ENCODE measurements at places on chromosomes 1 and 21.

- DNase-seq, result no peak
Measured at GRCh38 chr1:200530623-200531261, 89.8 kb downstream of the KIF14 start.

DNA sequence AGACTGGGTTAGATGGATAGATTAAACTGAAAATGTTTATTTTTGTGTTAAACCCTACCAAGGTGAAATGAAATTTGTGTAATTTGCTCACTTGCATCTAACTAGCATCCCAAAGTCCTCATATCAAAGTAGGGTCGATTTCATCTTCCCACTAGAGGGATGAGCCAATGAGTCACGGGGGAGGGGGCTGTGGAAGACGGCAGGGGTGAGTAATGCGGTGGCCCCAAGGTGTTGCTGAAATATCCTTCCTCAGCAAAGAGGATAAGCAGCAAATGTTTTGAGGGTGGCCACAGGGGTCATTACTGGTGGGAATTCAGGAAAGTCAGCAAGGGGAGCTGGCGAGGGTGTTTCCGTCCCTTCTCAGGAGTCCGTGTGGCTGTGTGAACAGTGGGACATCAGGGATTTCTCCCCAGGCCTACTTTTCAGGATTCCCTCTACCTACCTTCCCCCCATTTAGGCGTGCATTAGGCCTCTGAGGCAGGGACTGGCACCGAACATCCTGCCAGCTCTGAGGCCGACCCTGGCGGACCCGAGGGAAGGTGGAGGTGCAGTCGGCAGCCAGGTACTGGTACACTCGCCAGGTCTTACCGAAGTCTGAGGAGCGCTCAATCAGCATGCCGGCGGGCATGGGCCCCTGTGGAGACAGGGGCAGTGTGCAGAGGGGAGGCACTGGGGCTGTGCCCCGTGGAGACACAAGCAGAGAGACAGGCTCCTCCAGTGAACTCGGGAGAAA, 18.1 kb downstream of the LAMB3 start:
- no peak for DNase-seq

GRCh38 chr1:111199329-111199728, 1.1 kb downstream of the DENND2D start:
- DNase-seq, result no peak

DNA sequence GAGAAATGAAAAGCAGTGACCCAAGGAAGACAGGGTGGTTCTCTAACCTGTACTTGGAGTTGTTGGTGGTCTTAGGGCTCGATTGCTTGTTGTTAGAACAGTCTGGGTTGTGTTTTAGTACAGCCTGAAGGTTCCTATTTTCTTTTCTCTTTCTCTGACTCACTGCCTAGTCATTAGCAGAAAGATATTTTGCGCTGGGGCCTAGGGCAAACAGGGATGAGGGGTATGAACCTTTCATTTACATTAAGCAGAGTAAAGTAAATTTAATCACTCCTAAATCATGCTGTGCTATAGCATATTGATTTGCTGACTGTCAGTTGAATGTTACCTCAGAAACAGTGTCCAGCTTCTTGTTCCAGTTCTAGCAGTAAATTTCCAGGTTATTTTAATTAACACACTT, 197.2 kb downstream of the RWDD3 start:
- no peak for DNase-seq

DNA sequence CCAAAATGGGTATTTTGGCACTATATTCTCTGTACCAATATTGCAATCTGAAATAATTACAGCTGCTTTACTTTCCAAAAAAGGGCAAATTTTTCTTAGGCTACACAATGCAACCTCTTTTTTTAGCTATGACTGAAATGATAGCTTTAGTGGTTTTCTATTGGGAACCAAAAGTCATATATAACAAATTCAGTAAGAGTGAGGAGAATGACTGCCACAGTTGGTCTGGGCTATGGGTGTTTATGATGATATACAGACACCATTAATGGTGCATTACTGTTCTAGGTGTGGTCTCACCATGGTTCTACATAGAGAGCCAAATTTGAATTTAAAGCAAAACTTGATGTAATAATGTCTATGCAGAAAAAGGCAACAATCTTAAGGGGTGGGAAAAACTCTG, 72.3 kb upstream of the PTBP2 start:
- no peak for DNase-seq

All from NB4 (cell line).